ENCODE measurements at places on chromosomes 6 and 20.
A peak's percentile ranks its signal among the peaks of the same experiment; 100 is the strongest.

DNA sequence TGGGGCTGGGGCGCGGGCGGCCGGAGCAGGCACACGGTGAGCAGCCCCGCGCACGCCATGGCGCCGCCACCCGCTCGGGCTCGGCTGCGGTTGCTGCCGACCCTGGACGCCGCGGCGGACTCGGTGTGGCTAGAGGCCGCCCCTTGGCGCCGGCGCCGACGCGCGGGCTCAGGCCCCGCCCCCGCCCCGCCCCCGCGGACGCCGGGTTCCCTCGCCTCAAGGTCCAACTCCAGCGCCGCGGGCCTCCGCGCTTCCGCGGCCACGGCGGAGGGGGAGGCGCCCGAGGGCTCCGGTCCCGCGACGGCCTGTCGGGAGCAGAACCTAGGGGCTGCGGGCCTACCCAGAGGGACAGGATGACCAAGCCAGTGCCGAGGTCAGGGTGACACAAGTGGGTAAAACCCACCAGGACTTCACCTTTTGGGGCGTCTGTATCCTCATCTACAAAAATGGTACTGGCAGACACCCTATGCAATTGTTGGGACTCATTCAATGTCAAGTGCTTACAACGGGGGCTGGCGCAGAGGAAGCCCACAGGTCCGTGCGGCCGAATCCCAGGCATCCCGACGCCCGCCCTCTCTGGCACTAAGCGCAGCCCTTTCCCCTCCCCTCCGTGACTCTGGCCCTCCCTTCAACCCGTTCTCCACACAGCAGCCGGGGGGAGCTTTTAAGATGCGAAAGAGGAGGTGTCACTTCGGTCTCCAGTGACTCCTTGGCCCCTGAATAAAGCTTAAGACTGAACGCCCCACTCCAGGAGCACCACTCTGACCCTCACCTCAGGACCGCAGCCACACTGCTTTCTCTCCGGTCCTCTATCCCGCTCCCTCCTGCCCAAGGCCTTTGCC is at the start of gene NECAB3:
Gene NECAB3, minus strand, starts transcription at position 135 of the 842 bp plus-strand sequence. Its CDS starts 76 bp downstream, at position 59.
- peak; percentile 81 for DNase-seq

DNA sequence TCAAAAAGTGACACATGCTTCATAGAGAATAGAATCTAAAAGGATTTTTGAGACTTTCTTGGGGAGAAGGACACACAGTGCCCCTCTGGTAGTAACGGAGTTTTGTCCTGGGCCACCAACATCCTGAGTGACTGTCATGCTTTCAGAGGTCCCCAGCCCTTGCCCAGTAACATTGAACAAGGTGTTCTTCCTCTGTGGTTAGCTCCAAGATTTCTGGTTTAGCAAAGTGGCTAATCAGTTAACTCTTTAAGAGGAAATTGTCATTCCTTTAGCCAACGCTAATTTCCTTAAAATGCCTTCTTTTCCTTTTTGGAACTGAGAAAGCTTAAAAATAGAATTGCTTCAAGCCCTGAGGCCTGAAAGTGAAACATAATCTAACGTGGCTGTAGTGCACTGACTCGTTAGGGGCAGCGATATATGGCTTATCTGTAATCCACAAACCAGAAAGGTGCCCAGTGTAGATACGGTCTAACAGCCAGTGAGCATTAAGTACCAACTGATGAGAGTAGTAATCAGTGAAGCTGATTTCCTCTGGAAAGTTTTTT is 7.8 kb downstream of the E2F3 start:
- DNase-seq, result no peak

DNA sequence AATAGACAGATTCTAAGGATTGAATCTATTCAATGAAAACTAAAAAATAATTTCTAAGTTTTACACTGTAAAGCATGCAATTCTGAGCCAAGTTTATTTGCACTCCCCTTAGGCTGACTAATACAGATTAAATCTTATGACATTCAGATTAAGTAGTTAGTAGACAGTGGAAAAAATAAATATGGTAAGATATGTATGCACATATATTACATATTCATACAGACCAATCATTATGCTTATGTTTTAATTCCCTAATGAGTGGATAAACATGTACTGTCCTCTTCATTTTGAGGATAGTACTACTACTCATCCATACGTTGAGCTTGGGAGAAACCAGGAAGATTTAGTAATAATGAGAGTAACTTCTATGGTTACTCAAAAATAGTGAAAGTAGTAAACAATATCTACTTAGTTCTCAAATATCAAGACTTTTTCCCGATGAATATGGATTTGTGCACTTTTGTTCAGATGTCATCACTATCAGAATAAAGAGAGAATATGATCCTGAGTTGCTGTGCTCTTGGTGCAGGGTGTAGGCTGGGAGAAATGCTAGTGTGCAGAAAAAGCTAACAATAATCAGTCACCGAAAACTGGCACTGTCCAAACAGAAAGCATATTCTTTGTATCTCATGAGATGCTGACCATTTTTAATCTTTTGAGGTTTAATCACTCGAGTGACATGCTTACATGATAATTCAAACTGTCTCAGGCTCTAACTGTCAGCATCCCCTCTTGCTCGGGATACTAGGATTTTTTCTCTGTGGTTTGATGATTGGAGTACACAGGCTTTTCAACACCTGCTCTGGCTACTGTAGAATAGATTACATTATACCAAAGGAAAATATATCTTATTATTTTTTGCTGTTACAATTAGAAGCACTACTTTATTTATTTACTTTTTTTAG is 111.6 kb downstream of the EPHA7 start:
- no peak for DNase-seq

- no peak for DNase-seq
Observed at GRCh38 chr20:1368448-1369199, 24.2 kb downstream of the FKBP1A start.

DNA sequence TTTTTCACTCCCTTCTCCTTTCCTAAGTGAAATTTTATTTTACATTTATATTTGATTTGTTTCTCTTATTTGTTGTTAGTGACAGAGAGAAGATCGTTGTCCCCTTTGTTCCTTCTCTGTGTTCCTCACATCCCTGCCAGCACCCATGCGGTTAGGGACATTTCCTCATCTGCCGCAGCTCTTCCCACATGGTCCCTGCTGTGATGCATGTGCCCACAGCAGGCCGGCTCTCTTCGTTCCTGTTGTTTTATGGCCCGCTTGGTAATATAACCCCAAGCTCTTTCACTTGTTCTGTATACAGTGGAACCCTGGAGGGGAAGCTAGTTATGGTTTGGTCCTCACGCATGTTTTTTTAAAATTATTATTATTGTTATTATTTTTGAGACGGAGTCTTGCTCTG is 23.6 kb downstream of the DTD1 start:
- DNase-seq, result no peak

GRCh38 chr6:149680503-149680902 is 32.0 kb upstream of the KATNA1 start:
- DNase-seq, result no peak

DNA sequence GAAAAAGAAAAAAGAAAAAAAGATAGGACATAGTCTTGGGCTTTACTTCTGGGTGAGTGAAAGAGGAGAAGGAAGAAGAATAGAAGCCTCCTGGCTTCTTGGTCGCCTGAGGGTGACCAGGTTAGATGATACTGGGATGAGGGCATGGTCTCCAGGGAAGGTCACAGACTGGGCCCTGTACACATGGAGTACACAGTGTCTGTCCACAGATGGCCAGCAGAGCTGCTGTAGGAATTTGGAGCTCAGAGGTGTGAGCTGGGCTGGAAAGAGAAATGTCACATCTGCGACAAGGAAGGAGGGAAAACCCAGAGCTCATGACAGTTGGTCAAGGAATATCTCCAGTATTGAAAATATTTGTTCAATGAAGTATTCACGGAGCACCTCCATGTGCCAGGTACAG is 56.1 kb downstream of the DLGAP4 start:
- DNase-seq, result no peak

- DNase-seq, result no peak
Observed at GRCh38 chr6:72564231-72564630, 57.6 kb upstream of the KCNQ5 start.

GRCh38 chr20:33667676-33668465 is 1.1 kb downstream of the ACTL10 start:
- DNase-seq, result peak; percentile 86

- DNase-seq, result no peak
Observed at GRCh38 chr6:23081701-23082100, 512.3 kb downstream of the HDGFL1 start.

- DNase-seq, result no peak
Observed at GRCh38 chr6:50890579-50890978, 71.9 kb downstream of the TFAP2B start.

- no peak for DNase-seq
Observed at GRCh38 chr6:128403618-128404444, 116.6 kb downstream of the PTPRK start.
